Natural killer cell treated with Interleukin-12 subunit alpha and Interleukin-12 subunit beta and Interleukin-15 and Interleukin-18, amount 100 ng/mL, for 72 hours (primary cell): ENCODE measurements at places on chromosomes 2 and 18. TPM values are rescaled to one million over a fixed set of nuclear protein-coding genes. Genes with fewer than 3 reads are reported as not detected.

GRCh38 chr2:55309446-55309845 lies 40.4 kb upstream of the MTIF2 start:
- H3K27ac ChIP-seq: peak overlapping the region; percentile 92
- no peaks in the 10 kb centered on the region for H3K36me3 ChIP-seq
- no peaks in the 10 kb centered on the region for H3K27me3 ChIP-seq

DNA sequence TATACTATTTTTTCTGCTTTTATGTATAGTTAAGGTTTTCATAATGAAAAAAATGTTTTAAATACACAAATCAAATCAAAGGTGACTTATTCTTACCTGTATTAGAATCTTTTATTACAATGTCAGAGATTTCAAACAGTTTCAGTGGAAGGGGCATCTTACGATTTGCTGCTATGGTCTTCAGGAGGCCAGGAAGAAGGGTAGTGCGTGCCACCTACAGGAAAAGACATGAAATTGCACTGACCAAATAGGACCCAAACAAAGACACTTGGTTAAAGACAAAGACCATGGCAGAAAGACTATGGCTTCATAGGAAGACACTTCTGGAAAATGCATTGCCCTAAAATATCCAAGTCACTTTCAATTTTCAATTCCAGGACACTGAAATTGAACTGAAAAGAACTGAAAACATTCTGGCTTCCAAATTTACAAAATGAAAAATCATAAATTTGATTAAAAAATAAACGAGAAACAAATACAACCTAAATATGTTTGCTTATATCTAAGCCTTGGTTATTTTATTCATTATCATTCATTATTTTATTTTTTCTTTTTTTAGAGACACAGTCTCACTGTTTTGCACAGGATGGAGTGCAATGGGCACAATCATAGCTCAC lies 42.1 kb downstream of the FARSB start:
- H3K4me3 ChIP-seq: no peak overlapping the region
- no peak overlapping the region for H3K27ac ChIP-seq
- H3K36me3 ChIP-seq: peaks cover 17% of the 10 kb centered on the region
- no peaks in the 10 kb centered on the region for H3K4me1 ChIP-seq
- no peaks in the 10 kb centered on the region for H3K27me3 ChIP-seq
- DNase-seq: no peak

The FIGN gene
- not detected for total RNA-seq

- DNase-seq: no peak
- no peaks in the 10 kb centered on the region for H3K36me3 ChIP-seq
- no peak overlapping the region for H3K27ac ChIP-seq
- H3K4me1 ChIP-seq: no peaks in the 10 kb centered on the region
- no peak overlapping the region for H3K4me3 ChIP-seq
- no peaks in the 10 kb centered on the region for H3K27me3 ChIP-seq
Observed at GRCh38 chr2:112593736-112594135, 9.3 kb downstream of the CHCHD5 start.

DNA sequence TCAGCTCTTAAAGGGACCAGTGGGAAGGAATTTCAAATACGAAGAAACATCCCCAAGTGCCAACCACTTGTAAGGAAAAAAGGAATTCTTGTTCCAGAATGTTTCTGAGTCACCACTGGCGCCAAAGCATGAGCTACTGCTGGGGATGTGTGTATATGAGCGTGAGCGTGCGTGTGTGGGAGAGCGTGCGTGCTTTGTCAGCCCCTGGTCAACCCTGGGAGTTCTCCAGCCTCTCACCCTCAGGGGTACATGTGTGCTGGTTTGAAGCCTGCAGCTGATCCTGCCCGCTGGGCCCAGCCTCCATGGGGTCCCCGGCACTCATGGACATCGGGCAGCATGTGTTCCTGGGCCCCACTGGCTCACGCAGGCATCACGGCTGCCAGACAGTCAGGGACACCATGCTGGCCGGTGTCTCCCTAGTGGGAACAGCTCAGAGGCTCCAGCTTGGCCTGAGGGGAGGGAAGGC lies 17.1 kb downstream of the HS6ST1 start:
- H3K4me3 ChIP-seq: no peak overlapping the region
- no peaks in the 10 kb centered on the region for H3K36me3 ChIP-seq
- no peaks in the 10 kb centered on the region for H3K27me3 ChIP-seq
- H3K27ac ChIP-seq: no peak overlapping the region
- no peak for DNase-seq

DNA sequence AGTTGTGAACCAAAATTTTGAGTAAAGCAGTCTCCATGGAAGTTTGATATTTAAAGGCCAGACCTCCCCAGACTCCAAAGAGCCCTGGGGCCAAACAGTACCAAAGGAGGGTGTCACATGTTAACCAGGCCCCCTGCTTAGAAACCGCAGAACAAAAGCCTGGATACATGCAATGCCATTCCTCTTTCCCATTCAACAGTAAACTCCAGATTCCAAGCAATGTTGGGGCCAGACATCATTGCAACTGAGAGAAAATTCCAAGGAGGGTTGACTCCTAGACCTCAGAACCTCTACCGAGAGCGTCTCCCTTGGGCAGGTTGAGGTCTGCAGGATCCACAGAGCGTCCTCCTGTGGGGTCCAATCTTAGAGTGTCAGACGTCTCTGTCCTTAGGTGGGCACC lies 404.4 kb upstream of the SYT4 start:
- no peak overlapping the region for H3K27ac ChIP-seq
- no peak for DNase-seq
- no peak overlapping the region for H3K4me3 ChIP-seq
- no peaks in the 10 kb centered on the region for H3K4me1 ChIP-seq
- no peaks in the 10 kb centered on the region for H3K27me3 ChIP-seq

- H3K4me1 ChIP-seq: peaks cover 5% of the 10 kb centered on the region
- DNase-seq: no peak
- no peaks in the 10 kb centered on the region for H3K36me3 ChIP-seq
Observed at GRCh38 chr2:241011751-241012510, 13.5 kb downstream of the SNED1 start.

DNA sequence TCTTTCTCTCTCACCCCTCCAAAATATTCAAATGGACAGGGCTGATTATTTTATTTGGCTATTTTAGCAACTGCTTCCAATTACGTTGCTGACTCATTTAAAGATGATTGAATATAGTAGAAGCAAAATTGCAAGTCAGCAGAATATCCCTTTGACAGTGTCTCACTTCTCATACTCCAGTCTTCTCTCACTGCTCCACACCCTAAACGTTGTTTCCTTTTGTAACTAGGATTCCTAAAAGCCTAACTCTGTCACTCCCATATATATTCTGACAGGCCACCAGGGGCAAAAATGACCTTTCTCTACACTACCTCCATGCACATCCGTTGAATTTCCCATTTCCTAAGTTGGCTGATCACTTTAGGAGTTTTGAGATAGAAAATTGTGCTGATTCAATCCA lies 351.1 kb downstream of the RND3 start:
- H3K4me1 ChIP-seq: no peaks in the 10 kb centered on the region
- no peak overlapping the region for H3K4me3 ChIP-seq
- no peaks in the 10 kb centered on the region for H3K36me3 ChIP-seq
- no peak for DNase-seq
- H3K27ac ChIP-seq: no peak overlapping the region

The DCC gene
- total RNA-seq: not detected

- peaks cover 9% of the 10 kb centered on the region for H3K36me3 ChIP-seq
- no peak overlapping the region for H3K27ac ChIP-seq
- H3K4me1 ChIP-seq: peaks cover 18% of the 10 kb centered on the region
- no peak for DNase-seq
Observed at GRCh38 chr2:63861220-63861822, 19.6 kb downstream of the UGP2 start.

DNA sequence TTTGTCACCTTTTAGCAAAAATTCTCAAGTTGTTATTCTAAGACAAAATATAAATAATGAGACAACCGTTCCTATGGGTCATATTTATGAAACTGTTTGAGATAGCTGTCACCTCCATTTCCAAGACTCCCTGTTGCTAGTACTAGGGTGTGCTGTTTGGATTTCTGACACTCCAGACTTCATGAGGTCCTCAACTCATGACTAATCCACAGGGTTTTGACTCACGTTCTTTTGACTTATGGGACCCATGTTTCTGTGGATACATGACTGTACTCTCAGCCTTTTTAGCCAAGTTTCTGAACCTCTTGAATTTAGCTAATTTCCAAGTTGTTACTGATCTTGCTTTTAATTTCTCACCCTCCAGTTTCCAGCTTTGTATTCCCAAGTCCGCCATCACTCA lies 178.7 kb upstream of the FAM98A start:
- H3K36me3 ChIP-seq: no peaks in the 10 kb centered on the region
- no peak overlapping the region for H3K27ac ChIP-seq
- no peak for DNase-seq
- H3K27me3 ChIP-seq: no peaks in the 10 kb centered on the region

DNA sequence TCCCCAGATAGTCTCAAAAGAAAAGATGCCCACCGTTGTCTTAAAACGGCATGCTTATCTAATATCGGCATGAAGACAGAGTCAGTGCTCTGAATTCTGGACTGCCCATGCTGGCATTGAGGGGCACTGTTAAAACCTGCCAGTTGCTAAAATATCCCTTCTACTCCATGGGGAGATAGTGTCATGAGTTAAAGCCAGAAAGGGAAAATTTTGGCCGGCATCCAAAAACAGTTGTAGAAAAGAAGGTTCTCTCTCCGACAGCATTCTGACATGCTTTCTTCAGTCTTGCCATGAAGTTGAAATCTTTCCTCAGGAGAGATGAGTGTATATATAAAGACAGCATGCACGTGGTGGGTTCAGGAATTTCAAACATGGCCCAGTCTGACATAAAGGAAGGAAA lies 401.3 kb upstream of the PIK3C3 start:
- no peak overlapping the region for H3K27ac ChIP-seq
- DNase-seq: no peak
- no peak overlapping the region for H3K4me3 ChIP-seq
- H3K4me1 ChIP-seq: no peaks in the 10 kb centered on the region
- H3K27me3 ChIP-seq: no peaks in the 10 kb centered on the region

- DNase-seq: no peak
- H3K27ac ChIP-seq: no peak overlapping the region
- no peaks in the 10 kb centered on the region for H3K27me3 ChIP-seq
- no peak overlapping the region for H3K4me3 ChIP-seq
Observed at GRCh38 chr2:119879502-119879901, 119.8 kb downstream of the PTPN4 start.

DNA sequence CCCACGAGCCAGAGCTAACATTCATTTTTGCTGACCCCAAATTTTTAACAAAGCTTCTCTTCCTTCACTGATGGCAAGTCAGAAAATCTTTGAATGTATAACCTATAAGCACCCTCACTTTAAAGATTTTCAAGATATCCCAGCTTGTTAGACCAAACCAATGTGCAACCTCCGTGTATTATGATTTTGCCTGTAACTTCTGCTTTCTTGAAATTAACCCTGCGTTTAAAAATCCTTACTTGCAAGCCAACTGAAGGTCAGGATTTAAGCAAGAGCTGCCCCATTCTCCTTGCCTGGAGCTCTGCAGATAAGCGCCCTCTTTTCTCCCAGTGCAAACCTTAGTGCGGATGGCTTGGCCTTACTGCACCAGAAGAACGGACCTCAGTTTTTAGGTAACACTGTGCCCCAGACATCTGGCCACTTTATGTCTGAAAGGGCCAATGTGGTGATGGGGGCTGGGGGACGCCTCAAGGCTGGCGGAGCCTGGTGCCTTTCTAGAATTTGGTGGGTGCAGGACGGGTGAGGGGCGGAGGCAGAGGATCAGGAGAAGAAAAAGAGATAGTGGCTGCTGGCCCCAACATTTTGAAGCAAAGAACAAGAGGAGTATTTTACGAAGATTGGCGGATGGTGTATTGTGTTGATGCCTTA lies 805 bp upstream of the TNFRSF11A start:
- peak overlapping the region; percentile 95 for H3K4me3 ChIP-seq
- no peak for DNase-seq
- peaks cover 45% of the 10 kb centered on the region for H3K27me3 ChIP-seq
- peaks cover 24% of the 10 kb centered on the region for H3K4me1 ChIP-seq
- no peaks in the 10 kb centered on the region for H3K36me3 ChIP-seq

DNA sequence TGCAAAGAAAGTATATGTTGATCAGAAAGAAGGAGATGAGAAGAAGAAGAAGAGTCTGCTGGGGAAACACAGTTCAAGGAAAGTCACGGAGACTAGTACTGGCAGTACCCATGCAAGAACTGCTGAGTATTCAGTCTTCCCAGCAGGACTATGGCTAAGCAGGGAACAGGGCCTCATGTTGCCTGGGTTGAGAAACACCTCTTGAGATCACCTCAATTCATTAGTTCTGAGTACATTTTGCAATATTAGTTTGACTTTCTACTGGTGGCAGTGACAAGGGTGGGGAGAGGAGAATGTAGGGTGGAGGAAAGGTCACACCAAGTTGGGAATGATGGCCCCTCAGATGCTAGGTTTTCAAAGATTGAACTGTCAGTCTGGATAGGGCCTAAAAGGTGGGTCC lies 50.5 kb downstream of the MRPL33 start:
- H3K36me3 ChIP-seq: peaks cover 5% of the 10 kb centered on the region
- H3K27me3 ChIP-seq: no peaks in the 10 kb centered on the region
- H3K4me3 ChIP-seq: no peak overlapping the region
- H3K4me1 ChIP-seq: no peaks in the 10 kb centered on the region

The TNFRSF11A gene
- 15.0 TPM for total RNA-seq

- H3K27me3 ChIP-seq: peaks cover 23% of the 10 kb centered on the region
- no peak overlapping the region for H3K27ac ChIP-seq
- no peak overlapping the region for H3K4me3 ChIP-seq
- no peak for DNase-seq
- no peaks in the 10 kb centered on the region for H3K36me3 ChIP-seq
Observed at GRCh38 chr2:172722481-172722880, 13.2 kb upstream of the RAPGEF4 start.

The NLRC4 gene
- not detected for total RNA-seq

The FBXO36 gene
- total RNA-seq: 0.67 TPM

- H3K27ac ChIP-seq: no peak within 1 kb of the TSS
- peaks cover 6% of the 10 kb centered on the region for H3K4me1 ChIP-seq
- H3K27me3 ChIP-seq: peaks cover 42% of the 10 kb centered on the region
- DNase-seq: no peak
Observed at GRCh38 chr2:118846953-118847761, at the start of gene EN1. EN1 (minus strand) TSS chr2:118847648; CDS start chr2:118847167, 481 bp downstream.

The C2orf66 gene
- 1.3 TPM for total RNA-seq

- DNase-seq: no peak
- no peak overlapping the region for H3K27ac ChIP-seq
- H3K4me1 ChIP-seq: no peaks in the 10 kb centered on the region
- H3K36me3 ChIP-seq: no peaks in the 10 kb centered on the region
- H3K4me3 ChIP-seq: no peak overlapping the region
Observed at GRCh38 chr2:151363709-151364108, 6.3 kb downstream of the TNFAIP6 start.

GRCh38 chr2:54555318-54555837 lies 99.3 kb downstream of the SPTBN1 start:
- H3K27ac ChIP-seq: no peak overlapping the region
- H3K4me3 ChIP-seq: no peak overlapping the region
- DNase-seq: no peak
- H3K4me1 ChIP-seq: peaks cover 23% of the 10 kb centered on the region
- no peaks in the 10 kb centered on the region for H3K36me3 ChIP-seq

GRCh38 chr2:20536619-20537422 lies 89.9 kb downstream of the RHOB start:
- no peak for DNase-seq
- no peaks in the 10 kb centered on the region for H3K36me3 ChIP-seq
- H3K27me3 ChIP-seq: peaks cover 14% of the 10 kb centered on the region
- peaks cover 6% of the 10 kb centered on the region for H3K4me1 ChIP-seq
- no peak overlapping the region for H3K4me3 ChIP-seq
- no peak overlapping the region for H3K27ac ChIP-seq

The OLA1 gene
- total RNA-seq: 78.0 TPM

The GCG gene
- total RNA-seq: not detected
